ENCODE measurements at places on chromosomes 6 and 20.

DNA sequence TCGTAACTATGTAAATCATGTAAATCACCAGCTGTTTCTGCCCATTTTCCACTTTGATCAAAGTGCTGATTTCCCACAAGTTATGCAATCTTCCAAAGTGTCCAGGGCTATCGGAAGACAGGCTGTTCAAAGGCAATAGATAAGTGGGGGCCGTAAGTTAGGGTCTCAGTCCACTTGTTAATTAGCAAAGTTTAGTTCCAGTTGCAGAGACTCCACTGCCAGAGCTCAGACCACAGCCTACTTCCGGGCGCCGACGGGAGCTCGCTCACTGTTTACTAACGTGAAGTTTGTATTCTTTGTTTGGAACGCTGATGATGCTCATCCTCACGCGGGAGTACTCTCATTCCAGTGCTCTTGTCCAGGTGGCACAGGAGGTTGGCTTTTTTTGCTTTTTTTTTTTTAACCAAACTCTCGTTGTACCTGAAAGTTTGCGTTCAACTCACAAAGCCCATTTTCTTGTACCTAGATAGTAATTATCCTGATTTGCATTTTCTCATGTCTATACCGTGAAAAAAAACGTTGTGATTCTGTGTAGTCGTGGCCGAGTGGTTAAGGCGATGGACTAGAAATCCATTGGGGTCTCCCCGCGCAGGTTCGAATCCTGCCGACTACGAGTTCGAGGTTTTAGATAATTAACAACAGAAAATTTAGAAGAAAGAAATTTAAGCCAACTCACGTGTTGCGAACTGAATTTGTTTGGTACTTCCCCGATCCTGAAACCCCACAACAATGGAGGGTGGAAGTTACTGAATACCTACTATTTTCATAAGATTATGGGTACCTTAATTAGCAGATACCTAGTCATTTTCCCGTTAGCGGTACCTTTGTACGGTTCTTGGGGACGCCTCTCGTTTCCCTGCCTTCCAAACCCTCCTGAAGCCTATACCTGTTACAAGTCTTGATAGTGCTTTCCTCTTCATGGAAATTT lies 29.9 kb upstream of the ZNF184 start:
- DNase-seq = no peak

DNA sequence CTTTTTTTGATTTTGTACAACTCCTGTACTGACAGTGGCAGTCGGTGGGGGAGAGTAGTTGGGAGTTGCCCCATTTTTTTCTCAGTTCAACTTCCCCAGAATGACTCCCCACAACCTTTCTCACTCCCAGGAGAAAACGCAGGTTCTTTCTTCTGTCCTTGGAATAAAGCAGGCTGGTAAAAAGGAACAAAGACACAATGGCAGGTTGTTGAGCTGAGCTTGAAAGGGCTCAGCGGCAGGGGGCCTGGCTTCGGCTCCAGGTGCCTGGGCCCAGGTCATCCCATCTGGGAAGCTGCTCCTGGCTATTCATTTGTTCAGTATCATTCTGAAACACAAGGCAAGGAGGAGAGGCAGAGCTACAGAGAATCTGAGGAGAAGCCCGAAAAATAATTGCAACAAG lies 46.2 kb downstream of the PROKR2 start:
- DNase-seq = no peak

DNA sequence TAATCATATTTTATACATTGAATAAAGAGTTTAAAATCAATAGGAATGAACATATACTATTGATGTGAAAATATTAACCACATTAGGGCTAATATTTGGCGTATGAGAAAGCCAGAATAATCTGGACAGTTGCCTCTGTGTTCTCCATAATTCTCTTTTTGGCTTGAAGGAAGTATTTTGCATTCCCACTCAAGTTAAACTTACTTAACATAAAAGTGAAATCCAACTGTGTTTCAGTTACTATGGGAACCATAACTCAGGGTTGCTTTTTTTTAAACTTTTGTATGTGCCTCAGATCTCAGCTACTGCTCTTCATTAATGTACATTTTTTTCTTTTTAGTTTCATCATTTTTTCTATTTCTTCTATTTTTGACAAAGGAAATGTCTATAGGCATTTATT lies 479.8 kb downstream of the NKAIN2 start:
- no peak for DNase-seq

- no peak for DNase-seq
These were observed 382.1 kb downstream of the HACE1 start for GRCh38 chr6:104477569-104477968.

GRCh38 chr6:24931296-24931695 lies 4.5 kb downstream of the RIPOR2 start:
- no peak for DNase-seq

DNA sequence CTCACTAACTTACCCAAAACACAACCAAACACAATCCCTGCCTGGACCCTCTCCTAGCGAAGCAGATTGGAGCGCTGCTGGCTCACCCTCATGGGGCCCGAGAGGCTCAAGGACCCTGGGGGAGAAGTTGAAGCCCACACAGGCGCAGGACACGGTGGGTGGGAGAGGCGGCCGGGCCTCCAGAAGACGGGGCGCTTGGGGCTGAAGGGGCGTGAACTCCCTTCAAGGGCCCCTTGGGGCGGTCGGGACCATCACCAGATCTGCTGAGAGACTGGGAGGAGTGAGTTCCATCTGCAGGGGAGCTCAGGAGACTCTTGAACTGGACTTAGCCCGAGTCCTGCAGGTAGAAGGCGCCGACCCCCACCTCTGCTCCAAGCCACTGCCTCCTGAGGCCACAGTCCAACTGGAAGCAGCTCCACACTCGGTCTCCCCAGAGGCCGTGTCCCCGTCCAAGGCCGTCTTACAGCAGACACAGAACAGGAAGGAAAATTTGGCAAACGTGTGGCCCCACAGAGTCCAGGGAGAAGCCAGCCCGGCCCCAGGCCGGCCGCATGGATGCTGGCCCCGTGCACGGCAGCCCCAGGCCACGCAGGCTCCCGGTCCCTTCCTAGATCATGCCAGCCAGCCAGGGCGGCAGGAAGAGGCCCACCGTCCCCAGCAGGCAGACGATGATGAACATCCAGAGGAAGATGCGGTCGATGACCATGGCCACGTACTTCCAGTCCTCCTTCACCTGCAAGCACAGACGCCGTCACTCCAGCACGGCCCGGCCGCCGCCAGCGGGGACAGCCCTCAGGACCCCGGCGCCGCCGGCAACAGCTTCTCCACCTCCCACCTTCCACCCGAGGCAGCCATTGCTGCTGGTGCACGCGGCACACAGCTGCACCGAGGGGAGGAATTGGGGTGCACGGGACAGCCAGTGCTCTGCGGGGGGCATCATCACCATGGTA lies 14.7 kb downstream of the CHRNA4 start:
- no peak for DNase-seq

DNA sequence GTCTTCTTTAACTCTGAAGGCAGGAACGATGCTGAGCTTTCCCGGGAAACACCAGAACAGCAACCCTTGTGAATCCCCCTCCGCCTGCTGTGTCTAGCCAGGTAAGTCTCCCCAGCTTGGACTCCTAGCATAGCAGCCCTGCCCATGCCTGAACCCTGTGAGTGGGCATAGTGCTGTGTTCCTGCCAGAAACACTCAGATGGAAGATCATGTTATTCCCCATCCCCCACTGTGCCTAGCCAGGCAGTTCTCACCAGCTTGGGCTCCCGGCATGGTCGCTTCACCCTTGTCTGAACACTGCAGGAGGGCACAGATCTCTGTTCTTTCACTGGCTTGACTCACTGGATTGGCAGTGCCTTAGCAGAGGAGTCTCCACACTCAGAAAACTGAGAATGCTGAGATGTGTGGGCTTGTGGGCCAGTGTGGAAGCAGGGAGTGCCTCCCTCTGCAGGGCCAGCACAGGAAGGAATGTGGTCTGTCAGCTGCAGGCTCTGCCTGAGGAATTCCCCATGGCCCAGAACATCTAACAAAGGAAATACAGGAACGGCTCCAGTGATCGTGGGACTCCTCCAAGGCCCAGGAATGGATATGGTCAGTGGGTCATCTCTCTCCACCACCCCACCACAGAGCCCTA lies 440.1 kb upstream of the ADGRB3 start:
- DNase-seq = no peak

DNA sequence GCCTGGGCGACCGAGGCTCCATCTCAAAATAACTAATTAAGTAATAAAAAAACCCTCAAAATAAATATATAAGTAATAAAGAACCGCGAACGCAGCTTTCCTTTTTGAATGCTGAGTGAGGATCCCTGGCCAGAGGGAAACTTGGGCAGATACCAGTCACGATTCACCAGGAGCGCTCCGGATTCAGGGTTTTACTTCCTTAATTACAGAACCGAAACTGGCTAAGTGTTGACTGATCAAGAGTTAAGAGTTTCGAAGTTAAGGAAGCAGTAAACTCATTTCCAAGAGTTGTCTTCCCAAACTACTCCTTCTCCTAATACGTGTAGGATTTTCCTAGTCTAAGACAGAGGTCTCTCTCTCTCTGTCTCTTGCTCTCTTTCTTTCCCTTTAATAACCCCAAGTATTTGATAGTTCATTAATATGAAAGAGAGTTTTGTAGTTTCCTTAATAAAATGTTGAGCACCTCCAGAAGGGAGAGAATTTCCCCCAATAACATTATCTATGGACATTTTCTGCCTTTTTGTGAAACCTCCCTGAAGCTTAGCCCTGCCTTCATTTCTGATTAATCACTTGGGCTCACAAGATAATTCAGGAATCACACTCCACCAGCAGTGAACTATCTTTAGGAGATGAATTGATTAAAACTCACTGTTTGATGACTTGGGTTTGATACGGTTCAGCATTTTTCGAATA lies 61.4 kb upstream of the ZNF217 start:
- no peak for DNase-seq

- DNase-seq = no peak
These were observed 170.0 kb downstream of the FOXA2 start for GRCh38 chr20:22414305-22414742.

DNA sequence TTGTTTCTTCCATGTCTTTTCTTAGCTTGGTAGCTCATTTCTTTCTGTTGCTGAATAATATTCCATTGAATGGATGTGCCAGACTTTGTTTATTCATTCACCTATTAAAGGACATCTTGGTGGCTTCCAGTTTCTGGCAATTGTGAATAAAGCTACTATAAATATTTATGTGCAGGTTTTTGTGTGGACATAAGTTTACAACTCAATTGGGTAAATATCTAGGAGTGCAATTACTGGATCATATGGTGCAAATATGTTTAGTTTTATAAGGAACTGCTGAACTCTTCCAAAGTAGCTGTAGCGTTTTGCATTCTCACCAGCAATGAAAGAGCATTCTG lies 16.8 kb upstream of the SDCBP2 start:
- DNase-seq = no peak

DNA sequence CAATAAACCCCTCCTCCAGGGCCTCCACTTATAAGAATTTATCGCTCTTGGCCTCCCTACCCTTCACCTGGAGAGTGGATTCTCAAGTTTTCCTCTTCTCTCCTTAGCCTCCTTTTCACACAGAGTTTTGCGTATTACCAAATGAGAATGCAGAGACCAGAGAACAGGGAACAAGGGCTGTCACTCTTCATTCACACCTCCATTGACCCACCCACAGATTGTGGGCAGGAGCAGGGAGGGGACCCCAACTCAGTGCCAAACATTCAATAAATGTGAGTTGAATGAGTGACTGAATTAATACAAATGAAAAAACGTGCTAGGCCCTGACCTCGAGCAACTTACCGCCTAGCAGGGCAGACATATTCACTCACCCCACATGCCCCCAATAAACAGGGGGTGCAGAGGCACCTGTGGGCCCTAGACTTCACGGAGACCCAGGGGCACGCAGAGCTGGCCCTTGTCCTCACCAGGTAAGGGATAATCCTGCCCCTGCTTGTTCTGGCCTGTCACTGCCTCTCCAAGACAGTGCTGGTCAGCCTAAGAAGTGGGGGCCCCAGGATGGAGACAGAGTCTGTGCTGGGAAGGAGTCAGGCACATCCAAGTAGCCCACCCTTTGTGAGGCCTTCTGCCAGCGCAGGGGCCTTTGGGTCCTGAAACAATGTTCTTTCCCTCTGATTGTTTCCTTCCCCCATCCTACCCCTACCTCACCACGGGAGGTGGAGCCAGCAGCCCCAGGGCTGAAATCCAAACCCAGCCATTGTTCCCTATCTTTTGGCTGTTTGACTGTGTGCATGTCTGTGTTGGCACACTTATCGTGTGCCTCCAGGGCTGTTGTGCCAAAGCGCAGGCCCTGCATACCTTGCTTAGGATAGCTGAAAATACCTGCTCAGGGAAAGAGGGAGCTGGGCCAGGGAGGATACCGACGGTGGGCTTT lies 8.4 kb upstream of the TJAP1 start:
- no peak for DNase-seq

- no peak for DNase-seq
These were observed 42.5 kb downstream of the ATP9A start for GRCh38 chr20:51725584-51726176.

GRCh38 chr6:108323710-108324466 lies 29.0 kb downstream of the AFG1L start:
- DNase-seq = no peak

DNA sequence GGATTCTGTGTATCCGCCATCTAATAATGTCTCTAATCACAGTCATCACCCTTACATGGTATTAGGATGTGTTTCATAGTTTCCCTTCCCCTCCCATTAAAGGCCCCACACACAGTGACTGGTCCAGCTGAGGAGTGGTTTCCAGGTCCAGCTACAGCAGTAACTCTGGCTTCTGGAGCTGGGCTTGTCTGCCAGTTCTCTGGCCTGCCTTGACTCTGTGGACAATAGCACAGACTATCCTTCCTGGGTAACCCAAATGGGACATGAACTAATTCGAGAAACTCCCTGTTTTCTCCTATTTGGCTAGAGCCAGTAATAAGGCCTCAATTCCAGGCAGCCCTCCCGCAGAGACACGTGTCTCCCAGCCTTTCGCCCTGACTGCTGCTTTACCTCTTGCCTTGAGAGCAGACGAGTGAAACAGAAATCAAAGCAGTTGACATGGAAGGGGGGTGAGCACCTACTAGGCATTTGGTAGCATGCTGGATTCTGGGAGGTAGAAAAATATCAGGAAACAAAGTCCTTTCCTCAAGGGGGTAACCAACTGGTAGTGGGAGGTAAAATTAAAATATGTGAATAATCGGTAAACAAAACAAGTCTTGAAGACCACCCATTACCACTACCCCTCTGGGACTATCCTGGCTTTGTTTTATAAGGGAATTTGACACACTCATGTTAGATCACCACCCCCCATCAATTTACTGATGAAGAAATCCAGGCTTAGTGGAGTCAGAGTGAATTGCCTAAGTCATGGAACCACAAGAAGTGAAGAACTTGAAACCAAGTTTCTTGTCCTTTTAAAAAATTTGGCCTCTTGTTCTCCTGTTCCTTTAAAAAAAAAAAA lies 1.2 kb downstream of the TRAF3IP2 start:
- DNase-seq = peak; percentile 49

Data from smooth muscle cell of the brain vasculature (primary cell).